ENCODE measurements at places on chromosomes 6 and 20.
A peak's percentile ranks its signal among the peaks of the same experiment; 100 is the strongest.

GRCh38 chr6:28615955-28616747 is 90.5 kb downstream of the GPX5 start:
- no peak for DNase-seq

GRCh38 chr6:105757512-105758200 is 328.5 kb upstream of the PRDM1 start:
- no peak for DNase-seq

- DNase-seq = no peak
Measured at GRCh38 chr6:46288835-46289234, 118.1 kb upstream of the ENPP5 start.

- DNase-seq = peak; percentile 58
Measured at GRCh38 chr6:31663961-31664789, 622 bp downstream of the GPANK1 start.

- no peak for DNase-seq
Measured at GRCh38 chr6:161359618-161359945, 85.7 kb upstream of the AGPAT4 start.

GRCh38 chr6:126170433-126170832 is 169.5 kb upstream of the CENPW start:
- no peak for DNase-seq

Data from NCI-H226 (cell line).